ENCODE measurements at places on chromosomes 4 and X. TPM values are rescaled to one million over a fixed set of nuclear protein-coding genes. Genes with fewer than 3 reads are reported as not detected.

DMRTC1 gene
- 1.3 TPM for total RNA-seq

GRCh38 chr4:89754531-89754930, 82.4 kb downstream of the SNCA start:
- DNase-seq, result no peak
- H3K4me1 ChIP-seq, result no peaks in the 10 kb centered on the region

- H3K4me1 ChIP-seq, result no peaks in the 10 kb centered on the region
- peaks cover 8% of the 10 kb centered on the region for H3K36me3 ChIP-seq
- peaks cover 16% of the 10 kb centered on the region for H3K27me3 ChIP-seq
- no peak overlapping the region for H3K27ac ChIP-seq
- H3K4me3 ChIP-seq, result no peak overlapping the region
- DNase-seq, result no peak
Observed at GRCh38 chr4:186015212-186015817, 53.6 kb upstream of the TLR3 start.

MORC4 gene
- total RNA-seq, result 9.5 TPM

WNK3 gene
- 1.2 TPM for total RNA-seq

NAP1L3 gene
- 9.4 TPM for total RNA-seq

PABPC1L2B gene
- total RNA-seq, result not detected

DNA sequence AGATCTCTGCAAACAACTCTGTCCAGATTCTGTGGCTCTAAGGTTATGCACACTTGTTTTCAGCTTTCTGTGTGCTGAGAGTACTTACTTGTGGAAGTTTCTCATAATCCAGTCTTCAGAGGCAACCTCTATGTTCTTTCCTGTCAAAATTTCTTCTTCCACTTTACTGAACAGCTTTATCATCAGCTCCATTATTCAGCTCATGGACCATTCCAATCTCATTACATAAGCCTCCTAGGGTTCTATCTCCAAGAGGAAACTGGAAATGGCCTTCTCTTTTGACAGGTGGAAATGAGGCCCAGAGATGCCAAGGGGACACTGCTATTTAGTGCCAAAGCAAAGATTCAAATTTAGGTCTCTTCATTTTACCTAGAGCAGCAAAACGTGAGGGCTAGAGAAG, 61.3 kb downstream of the CHRDL1 start:
- no peak overlapping the region for H3K27ac ChIP-seq
- DNase-seq, result no peak
- H3K4me1 ChIP-seq, result no peaks in the 10 kb centered on the region
- H3K4me3 ChIP-seq, result no peak overlapping the region
- no peaks in the 10 kb centered on the region for H3K36me3 ChIP-seq
- no peaks in the 10 kb centered on the region for H3K27me3 ChIP-seq

DNA sequence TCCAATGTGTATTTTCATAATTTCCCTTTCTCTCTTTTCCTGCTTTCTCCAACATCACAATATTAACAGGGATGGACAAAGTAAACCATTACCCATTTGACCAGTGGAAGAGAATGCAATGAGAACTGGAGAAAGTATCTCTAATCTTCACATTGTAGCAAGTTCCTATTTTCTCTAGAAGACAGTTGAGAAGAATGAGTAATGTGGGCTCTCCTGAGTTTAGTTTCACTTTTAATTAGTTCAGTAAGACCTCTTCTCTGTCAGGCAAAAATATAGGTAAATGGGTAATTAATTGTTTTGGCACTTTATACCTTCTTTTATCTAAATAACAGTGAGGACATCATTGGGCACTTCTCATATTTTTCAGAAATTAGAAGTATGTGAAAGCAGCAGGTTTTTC, 602.0 kb downstream of the GLUD2 start:
- no peak overlapping the region for H3K27ac ChIP-seq
- no peaks in the 10 kb centered on the region for H3K36me3 ChIP-seq
- H3K4me1 ChIP-seq, result no peaks in the 10 kb centered on the region
- H3K4me3 ChIP-seq, result no peak overlapping the region
- no peaks in the 10 kb centered on the region for H3K27me3 ChIP-seq

HMX1 gene
- total RNA-seq, result not detected
